ENCODE measurements at places on chromosomes 2 and 18.

DNA sequence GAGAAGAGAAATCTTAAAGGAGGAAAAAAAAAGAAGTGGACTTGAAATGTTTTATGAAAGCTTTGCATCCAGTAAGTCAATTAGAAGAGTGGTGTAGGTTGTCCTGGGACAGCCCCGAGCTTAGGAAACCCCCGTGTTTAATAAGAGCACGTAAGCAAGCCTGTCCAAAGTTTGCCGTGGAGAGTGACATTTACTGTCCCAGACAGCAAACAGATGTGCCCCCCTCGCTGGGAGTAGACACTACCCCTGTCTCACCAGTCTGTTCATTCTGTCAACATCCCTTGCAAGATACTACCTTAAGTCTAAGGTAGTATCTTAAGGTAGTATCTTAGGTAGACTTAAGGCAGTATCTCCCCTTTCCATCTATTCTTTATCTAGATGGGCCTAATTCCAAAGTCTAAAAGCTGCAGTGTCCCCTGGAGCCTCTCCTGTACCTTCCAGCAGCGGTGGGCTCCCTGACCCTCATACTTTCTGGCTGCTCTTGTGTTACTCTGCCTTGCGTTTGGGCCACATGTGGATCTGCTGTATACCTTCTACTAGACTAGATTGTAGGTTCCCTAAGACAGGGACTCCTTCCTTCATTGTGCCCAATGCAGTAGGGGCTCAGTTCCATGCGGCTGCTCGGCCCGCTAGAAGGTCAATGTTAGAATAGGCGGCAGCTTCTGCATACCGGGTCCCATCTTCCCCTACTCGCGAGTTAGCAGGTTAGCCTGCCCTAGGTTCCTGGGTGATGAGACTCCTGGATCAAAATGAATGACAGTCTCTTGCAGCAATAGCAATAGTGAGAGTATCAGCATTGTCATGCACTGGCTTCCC lies 244.1 kb downstream of the GBX2 start:
- no peak for DNase-seq

DNA sequence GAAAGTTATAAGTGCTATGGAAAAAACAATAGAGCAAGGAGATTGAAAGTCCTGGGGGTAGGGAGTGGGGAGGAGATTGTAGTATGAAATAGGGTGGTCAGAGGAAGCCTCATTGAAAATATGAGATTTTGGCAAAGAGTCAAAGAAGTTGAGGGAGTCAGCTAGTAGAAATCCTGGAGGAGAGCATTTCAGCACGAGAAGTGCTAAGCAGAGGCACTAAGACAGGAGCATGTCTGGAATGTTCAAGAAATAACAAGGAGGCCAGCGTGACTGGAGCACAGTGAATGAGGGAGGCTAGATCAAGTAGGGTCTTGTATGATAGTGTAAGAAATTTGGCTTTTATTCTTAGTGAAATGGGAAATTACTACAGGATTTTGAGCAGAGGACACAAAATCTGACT lies 2.1 kb upstream of the TSPYL6 start:
- DNase-seq = no peak

DNA sequence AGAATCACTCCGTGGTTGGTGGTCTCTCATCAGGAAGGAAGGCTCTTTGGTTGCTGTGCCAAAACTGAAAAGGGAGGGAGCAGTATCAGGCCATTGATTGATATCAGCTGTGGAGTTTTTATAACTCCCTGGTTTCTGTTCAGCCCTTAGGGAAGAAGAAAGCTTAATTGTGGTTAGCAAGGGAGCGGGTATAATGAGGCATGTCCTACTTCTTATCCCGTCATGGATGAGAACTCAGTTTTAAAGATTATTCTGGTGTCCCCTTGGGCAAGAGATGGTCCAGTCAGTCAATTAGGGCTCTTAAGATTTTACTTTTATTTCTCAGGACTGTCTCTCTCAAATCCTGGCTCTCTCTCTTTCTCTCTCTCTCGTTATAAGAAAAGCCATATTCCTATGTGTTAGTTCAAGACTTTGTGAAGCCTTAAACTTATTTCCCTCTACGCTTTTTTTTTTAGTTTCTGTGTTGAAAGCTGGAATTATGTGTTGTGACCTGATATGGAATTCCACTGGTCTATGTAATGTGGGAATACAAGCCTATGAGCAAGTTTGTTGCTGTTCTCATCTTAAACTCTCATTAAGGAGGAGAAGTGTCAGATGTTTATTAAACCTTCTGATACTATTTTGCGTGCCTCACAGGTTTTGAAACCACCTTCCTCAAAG lies 514.0 kb upstream of the CDH2 start:
- DNase-seq = no peak

- no peak for DNase-seq
These were observed 217.7 kb downstream of the MCFD2 start for GRCh38 chr2:46697830-46698323.

DNA sequence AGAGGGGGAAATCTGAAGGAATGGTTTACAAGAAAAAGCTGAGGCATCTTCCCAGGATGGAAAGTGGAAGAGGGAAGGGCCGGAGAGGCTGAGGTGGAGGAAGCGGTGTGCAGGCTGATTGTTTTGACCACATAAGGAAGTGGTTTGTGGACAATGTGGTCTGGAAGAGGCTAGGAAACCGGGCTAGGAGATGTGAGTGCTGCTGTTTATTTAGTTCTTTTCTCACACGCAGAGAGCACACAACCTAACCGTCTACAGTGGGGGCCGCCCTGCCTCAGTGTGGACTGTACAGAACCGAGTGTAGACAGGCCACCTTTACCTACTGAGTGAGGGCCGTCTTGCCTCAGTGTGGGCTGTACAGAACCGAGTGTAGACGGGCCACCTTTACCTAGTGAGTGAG lies 251.7 kb upstream of the PXDN start:
- DNase-seq = no peak

GRCh38 chr2:18430996-18431748 lies 129.3 kb downstream of the RDH14 start:
- DNase-seq = no peak

GRCh38 chr18:6744816-6745455 lies 15.4 kb downstream of the ARHGAP28 start:
- no peak for DNase-seq

DNA sequence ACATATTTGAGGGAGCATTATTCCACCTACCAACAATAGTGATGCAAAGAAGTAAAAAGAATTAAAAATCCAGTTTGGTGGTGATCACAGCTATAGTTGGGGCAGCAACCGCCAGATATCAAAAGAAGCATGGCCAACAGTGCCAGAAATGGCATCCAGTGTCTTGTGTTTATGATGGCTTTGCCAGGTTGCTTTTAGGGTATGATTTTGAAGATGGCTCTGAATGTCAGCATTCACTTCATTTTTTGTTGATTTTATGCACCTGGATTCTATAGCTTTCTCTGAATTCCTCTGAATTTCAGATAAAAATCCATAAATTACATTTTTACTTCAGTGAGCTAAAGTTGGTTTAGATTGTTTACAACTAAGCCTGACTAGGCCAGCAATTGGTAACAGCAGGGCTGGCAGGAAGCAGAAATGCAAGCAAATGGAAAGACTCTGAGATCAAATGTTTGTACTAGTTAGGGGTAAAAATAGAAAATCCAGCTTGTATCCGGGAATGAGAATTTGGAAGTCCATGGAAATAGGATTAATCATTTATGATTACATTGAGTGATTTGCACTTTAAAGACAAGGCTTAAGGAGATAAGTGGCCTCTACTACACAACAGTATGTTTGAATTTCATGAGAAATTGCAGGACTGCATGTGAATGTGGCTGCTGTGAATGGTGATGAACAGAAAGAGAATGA lies 40.4 kb downstream of the COL3A1 start:
- DNase-seq = no peak

DNA sequence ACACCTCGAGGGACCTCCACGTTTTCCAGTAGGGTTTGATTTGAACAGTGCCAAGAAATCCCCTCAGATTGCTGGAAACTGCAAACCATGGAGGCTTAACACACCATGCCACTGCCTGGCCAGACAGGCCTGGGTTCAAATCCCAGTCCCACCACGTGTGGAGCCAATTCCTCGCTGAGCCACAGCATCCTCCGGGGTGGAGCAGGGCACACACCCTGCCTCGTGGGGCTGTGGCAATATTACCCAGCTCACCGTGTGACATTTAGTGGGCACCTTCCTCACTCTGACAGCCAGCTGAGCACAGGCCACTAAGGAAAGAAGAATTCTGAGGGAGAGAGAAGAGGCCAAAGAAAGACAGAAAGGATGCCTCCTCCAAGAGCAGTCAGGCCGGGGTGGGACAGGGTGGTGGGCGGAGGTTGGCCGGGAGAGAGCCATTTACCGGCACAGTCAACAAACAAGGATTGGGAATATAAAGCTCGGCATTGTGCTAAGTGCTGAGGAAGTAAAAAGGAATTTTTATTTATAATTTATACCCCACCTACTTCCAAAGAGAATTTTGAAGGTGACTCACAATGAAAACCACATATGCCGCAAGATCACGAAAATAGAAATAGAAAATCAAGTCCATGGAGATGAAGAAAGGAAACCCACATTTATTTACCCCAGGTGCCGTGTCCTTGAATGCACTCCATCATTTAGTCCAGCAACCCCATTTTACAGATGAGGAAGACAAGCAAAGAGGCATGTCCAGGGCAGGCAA lies 111.5 kb downstream of the MCFD2 start:
- no peak for DNase-seq

DNA sequence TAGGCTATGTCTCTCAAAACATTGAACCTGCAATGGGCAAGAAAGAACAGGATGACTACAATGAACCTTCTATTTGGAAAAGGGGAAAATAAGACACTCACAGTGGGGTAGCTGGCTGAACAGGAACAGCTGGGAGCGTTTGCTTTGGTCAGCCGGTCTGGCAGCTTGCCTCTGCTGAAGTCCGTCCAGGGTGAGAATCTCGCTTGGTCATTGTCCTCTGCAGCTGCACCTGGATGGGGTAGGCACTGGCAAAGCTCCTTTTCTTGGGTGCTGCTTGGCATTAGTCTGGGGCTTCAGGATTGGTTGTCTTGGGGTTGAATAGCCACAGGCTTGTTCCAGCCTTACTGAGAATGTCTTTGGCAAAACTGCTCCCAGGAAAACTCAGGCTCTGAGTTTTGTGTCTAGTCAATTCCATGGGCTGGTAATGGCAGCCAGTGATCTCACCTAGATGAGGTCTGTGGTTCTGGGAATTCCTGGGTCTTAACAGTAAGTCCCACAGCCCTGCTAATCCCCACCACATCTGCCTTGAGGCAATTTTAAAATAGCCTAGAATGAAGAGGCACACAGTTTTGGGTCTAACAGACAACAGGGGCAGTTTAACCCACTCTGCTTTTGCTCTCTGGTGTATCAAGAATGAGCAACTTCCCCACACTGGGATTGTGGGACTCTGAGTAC lies 13.4 kb downstream of the NEDD4L start:
- no peak for DNase-seq

GRCh38 chr2:226609366-226609765 lies 190.3 kb downstream of the IRS1 start:
- DNase-seq = no peak

DNA sequence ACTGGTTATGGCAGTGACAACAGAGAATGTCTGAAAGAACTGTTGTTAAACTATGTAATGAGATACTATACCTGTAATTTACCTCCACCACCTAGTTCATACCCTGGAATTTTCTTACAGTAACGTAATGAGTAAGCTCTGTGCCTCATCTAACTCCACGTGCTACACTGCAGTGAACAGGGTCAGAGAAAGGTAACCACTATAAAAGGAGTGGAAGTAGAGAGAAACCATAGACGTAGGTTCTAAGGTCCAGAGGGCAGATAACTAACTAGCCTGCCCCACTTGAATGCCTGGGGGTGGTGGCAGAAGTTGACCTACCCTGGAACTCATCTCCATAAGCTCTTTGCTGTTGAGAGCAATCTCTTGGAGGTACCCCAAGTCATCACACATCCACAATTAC lies 32.0 kb upstream of the B4GALT6 start:
- no peak for DNase-seq

GRCh38 chr2:71806432-71806831 lies 341.2 kb downstream of the CYP26B1 start:
- DNase-seq = no peak

DNA sequence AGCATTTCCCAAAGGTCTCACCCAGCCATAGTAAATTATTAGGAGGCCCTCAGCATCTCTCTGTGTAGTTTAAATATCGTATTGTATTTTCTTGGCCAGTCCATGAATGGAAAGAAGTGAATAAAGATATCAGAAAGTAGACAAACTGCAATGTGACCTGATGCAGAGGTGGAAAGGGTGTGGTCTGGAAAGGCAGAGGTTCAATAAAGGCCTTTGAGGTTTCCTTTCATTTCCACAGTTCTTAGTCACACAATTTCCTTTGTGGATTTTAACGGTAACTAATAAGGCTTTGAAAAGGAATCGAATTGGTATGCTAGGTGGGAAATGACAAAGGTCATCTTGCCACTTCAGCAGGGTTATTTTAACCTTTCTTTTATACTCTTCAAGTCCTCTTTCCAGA lies 20.1 kb upstream of the WIPF1 start:
- no peak for DNase-seq

DNA sequence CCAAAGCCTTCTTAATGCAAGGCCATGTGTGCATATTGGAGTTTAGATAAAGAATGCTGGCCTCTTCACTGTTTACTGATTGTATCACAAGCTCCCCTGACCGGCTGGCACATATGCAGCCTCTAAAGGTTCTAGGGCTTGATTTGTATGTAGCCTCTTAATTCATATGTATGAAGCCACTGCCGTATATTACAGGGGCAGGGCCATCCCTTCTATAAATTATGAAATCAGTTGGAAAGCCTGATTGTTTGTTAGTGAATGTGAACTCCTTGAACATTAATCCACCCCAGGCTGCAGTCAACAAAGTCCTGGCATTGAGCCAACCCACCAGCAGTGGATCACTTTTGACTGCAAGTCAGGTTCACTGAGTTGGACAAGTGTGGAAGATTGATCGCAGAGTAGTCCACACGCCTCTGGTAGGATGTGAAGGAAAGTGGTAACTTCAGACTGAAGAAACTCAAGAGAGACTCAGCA lies 61.6 kb upstream of the PARD3B start:
- no peak for DNase-seq

- no peak for DNase-seq
These were observed 7.9 kb downstream of the SPR start for GRCh38 chr2:72895154-72895553.

DNA sequence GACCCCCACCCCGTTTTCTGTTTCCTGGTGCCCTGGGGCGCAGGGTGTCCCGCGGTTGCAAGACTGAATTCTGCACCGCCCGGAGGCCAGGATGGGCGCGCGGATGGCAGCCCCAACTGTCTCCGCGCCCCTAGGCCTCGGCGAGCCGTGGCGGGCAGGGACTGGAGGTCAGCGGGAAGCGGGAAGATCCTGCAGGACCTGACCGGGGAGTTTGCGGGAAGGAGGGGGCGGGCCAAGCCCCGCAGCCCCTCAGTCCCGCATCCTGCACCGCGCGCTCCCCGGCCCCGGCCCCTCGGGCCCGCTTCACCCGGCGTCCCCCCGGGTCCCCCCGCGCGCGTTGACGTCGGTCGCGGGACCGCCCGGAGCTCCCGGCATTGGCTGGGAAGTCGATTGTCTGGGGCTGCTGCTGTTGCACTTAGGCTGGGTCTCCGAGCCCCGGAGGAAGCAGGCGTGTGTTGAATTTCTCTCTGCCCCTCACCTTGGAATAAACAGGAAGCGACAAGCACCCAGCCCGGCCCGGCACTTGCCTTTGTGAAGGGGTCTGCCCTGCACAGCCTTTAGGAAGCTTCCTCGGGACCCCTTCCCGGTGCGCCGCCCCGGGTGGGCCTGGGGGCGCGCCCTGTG lies at the start of gene LDLRAD4:
TSS of gene LDLRAD4 (plus strand) at position 393 of the 624 bp plus-strand sequence.
- no peak for DNase-seq

- no peak for DNase-seq
These were observed 35.4 kb downstream of the PROC start for GRCh38 chr2:127453392-127454171.

GRCh38 chr2:74817304-74817675 lies 16.6 kb upstream of the HK2 start:
- DNase-seq = no peak

GRCh38 chr2:150140777-150141176 lies 346.7 kb downstream of the RND3 start:
- no peak for DNase-seq
